ENCODE measurements at places on chromosomes 3 and 15.

- no peak for DNase-seq
Observed at GRCh38 chr3:186476044-186476468, 68.1 kb downstream of the CRYGS start.

DNA sequence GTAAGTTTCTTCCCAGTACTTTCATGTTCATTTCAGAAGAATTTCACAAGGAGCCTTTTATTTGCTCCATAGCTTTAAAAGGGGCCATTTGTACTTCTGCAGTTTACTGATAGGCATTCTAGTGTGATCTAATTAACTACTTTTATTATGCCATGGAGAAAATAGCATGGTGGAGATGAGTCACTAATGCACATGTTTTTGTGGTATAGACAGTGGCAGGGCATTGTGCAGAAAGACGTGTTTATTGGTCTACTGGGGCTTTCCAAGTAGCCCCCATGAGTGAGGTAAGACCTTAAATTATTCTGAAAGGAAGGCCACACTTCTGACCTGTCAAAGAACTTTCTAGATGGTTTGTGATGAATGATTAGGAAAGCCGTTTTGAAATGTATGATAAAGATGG, 810.0 kb upstream of the NR2F2 start:
- no peak for DNase-seq

- no peak for DNase-seq
Observed at GRCh38 chr15:89075846-89076245, 12.4 kb upstream of the ABHD2 start.

DNA sequence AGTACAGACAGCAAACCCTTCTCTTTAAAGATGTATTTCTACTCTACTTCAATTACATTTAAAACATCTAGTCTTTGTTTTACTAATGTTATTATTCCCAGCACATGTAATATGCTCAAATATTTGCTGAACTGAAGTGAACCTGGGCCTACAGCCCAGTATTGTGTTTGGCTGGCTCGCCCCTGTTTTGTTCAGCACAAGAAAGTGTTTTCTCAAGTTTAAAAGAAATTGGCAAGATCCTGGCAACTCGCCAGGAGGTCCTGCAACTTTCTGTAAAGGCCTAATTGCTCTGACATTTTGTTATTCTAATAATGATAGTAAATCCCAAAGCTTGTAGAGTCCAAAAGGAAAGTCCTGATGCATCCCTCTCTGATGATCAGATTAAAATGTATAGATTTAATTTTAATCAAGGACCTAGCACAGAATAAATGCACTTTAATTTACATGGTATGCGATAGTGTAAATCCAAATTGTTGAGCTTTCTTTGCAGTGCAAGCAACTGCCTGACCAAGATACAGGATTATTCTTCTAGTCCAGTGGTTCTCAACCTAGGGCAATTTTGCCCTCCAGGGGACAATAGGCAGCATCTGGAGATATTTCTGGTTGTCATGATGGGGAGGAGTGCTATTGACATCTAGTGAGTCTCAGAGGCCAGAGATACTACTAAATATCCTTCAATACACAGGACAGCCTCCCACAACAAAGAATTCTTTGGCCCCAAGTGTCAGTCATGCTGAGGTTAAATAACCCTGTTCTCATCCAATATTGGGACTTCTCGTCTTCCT, 35.7 kb upstream of the TMOD3 start:
- DNase-seq: no peak

- DNase-seq: no peak
Observed at GRCh38 chr15:87569581-87569980, 687.0 kb downstream of the NTRK3 start.

DNA sequence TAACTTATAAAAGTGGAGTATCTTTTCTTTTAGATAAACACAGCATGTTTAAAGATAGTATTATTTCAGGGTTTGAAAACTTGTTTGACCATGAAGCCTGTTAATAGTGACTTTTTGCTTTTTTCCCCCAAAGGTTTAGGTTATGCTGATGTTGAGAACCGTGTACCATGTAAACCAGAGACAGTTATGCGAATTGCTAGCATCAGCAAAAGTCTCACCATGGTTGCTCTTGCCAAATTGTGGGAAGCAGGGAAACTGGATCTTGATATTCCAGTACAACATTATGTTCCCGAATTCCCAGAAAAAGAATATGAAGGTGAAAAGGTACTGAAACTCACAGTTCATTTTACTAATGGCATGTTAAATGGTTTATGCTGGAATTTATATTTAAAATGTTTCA, 5.1 kb downstream of the LACTB start:
- no peak for DNase-seq

GRCh38 chr3:72630969-72631344, 217.3 kb downstream of the SHQ1 start:
- no peak for DNase-seq

DNA sequence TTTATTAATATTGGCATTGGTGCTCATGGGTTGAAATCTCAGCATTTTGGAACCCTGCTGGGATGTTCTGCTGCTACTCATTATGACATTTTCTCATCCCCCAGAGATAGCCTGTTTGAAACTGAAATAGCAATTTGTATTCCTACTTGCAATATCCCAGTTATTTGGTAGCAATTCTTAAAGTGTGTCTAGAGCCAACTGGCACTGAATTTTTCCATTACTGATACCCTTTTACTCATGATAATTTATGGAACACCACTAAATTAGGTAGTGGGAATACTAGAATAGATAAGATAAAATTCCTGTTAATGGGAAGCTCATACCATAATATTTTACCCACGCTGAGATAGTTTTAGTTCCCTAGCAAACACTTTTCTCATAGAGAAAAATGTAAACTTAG, 309.3 kb downstream of the SV2B start:
- DNase-seq: no peak

DNA sequence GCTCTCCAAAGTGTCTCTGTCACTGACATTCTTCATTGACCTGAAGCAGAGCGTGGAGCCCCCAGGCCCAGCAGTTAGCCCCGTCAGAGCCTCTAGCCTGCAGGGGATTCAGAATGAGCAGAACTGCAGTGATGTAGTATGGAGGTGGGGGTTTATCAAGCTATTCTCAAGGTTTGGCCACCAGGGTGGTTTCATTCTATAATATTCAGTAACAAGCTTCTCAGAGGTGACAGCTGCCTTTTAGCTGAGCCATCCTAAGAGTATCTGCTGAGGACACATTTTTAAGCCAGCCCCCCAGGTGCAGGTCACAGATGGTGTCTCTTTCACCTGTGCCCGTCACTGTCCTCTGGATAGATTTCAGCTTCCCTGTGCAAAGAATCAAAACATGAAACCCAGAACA, 31.9 kb downstream of the CMTM7 start:
- DNase-seq: no peak

DNA sequence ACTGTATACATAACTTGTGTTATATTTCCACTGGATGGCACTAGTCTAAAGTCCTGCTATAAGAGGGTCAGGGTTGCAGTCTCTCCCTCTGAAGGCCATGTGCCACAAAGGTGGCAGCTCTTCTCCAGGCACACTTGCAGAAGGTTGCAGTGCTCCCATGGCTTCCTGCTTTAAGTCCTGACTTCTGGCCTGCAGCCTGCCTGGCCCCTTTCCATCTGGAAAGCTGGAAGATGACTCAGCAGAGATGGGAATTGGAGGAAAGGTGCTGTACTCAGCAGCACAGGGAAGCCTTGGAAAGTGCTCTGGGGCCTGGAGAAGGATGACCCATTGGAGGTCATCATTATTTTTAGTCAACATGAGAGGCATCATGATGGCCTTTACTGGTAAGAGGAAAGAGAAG, 40.9 kb upstream of the MRPL3 start:
- no peak for DNase-seq

DNA sequence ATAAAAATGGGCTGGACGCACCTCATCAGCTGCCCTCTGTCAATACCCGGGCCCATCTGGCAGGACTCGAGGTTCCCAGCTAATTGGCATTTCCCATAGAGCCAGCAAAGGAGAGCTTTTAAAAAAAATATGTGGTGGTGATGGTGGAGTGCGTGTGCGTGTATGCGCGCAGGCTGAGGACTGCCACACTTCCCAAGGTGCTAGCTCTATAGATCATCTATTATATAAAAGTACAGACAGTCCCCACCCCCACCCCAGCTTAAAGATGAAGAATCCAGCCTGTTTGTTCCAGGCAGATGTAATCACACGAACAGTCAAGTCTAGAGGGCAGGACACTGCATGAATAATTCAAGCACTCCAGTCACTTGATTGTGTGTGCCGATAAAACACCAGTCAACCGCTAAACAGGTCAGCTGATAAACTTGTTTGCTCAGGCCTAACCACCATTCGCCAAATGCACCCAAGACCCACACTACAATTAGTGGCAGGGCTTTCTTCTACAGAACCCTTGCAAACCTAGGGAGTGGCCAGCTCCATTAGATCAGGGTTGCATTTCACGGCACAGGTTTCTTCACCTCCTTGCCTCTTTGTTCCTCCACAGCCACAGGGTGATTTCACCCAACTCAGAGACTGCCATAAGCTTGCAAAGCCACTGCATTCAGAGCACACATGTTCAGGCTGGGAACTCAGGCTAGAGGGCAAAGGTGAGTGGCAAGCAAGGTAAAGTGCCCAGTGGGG, 5.8 kb downstream of the TLE3 start:
- DNase-seq: no peak

- no peak for DNase-seq
Observed at GRCh38 chr3:30864836-30865235, 29.6 kb downstream of the GADL1 start.

GRCh38 chr3:87272718-87273341, 3.6 kb downstream of the POU1F1 start:
- DNase-seq: no peak

DNA sequence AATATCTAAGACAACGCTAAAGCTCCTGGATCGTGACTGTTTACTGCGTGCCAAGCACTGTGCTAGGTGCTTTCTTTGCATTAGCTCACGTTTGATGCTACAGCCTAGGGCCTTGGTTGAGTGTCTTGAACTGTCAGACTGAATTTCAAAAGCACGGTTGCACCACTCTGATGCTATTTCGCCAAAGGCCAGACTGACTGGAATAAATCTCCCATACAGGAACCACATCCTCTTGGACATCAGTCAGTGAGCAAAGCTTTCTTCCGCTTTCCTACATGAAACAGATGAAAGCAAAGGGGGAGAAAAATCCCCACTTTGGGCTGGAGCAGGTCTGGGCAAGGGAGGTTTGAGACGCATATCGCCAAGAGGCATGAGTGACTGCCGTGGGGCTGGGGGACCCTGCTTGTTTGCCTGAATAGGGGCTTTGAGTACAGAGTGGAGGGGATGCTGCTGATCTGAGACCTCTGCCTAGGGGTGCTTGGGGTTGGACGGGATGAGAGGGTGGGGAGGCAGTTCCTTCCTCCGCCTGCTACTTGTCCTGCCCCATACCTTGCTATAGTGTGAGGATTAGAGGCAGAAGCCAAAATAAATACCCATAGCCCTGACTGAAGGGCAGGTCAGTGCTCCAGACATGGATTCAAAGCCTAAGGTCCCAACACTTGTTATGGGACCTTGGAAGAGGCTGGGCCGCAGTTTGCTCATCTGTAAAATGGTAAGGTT, 5.3 kb downstream of the FGD5 start:
- DNase-seq: no peak

DNA sequence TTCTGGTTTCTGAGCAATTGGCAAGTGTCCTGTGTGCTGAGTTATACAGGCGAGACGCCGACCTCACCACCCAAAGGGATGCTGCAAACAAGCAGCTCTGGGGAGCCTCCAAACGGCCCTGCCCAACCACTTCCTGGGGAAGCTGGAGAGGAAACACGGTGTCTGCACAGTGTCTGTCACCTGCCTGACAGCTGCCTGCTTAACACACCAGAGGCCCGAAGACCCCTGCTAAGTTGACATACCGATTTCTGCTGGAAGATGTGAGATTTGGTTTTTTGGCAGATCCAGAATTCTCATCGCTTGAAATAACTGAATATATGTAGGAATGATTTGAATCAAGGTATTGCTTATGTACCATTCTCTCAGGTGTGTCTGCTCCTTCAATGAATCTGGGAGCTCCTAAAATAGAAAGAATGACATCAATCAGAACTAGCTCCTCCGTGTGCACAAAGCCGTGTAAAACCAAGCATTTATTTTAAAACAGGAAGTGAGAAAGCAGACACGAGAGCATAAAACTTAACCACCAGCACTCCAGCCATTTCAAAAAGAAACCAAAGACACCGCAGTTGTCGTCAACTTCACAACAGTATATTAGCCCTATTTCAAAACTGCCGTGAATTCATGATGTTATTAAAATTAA, 27.2 kb downstream of the LRRC2 start:
- peak; percentile 66 for DNase-seq

DNA sequence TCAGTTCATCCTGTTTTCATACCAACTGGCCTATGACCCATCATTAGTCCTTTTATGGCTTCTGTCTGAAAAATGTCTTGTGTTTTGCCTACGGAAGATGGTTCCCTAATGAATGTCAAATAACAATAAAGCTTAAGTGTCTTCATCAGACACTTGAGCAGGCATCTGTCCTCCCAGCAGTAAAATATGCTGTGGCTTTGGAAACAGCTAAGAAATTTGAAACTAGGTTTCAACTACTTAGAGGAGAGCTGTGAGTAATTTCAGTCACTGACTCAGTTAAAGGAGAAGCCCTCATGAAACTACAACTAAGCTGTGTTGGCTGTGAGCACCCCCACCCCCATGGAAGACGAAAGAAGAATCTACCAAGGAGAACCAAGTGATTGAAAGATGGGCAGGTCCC, 409.4 kb upstream of the PPP2R3A start:
- DNase-seq: no peak

GRCh38 chr15:75235760-75236729, 22.1 kb upstream of the GOLGA6C start:
- DNase-seq: no peak

- DNase-seq: no peak
Observed at GRCh38 chr15:65033659-65034269, 4.3 kb upstream of the MTFMT start.

DNA sequence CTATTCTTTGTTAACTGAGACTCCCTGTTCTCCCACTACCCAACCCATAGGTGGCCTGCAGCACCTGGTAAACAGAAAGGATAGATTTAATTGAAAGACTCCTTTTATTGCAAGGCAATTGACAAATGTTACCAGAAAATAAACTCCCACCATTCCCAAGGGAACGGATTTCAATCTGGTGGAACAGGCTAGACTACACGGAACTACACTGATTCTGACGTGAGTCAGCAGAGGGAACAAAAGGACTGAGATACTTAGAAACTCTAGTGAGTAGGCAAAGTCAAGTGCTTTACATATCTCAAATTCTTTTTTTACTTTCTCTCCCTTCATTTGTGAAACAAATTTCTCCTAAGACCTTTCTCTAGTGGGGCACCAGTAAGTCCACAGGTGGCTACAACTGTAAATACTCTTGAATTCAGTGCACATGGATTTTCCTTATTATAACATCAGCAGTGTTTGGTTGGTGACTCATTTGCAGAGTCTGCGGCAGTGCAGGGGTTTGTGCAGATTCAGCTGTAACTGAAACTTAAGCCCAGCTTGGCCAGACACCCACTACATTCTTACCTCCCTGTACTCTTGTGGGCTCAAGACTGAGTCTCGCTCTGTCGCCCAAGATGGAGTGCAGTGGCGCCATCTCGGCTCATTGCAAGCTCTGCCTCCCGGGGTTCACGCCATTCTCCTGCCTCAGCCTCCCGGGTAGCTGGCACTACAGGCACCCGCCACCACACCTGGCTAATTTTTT, 34.3 kb upstream of the PLSCR2 start:
- no peak for DNase-seq

- no peak for DNase-seq
Observed at GRCh38 chr15:83592370-83593040, 61.4 kb upstream of the ADAMTSL3 start.
